SJSA1 (cell line): ENCODE measurements at places on chromosomes 5 and 9.

- DNase-seq = no peak
These were observed 5.0 kb downstream of the MED7 start for GRCh38 chr5:157137691-157138090.

DNA sequence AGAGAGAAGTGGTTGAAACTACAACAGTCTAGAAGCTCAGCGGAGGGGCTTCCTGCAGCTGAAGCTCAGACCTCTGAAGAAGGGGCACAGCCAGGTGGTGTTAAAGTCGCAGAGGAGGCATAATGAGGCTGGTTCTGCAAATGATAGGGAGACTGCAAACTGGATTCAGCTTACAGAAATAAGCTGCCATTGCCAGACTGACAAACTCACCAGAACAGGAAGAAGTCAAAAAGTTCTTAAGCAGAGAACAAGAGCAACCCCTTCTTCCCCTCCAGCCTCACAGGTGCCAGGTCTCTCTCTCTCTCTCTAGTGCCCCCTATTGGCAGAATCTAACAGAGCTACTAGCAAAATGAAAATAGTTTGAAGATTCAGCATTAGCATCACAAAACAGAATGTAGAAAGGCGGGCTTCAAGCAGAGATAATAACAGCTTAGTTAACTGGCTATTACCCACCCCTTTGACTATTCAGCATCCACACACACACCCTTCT, 76.7 kb downstream of the GRAMD2B start:
- no peak for DNase-seq

GRCh38 chr9:98365227-98365669, 109.8 kb upstream of the TBC1D2 start:
- no peak for DNase-seq

GRCh38 chr5:150517272-150518152, 9.6 kb downstream of the NDST1 start:
- peak; percentile 83 for DNase-seq

- no peak for DNase-seq
These were observed 164.2 kb upstream of the PTGER4 start for GRCh38 chr5:40515476-40515875.
